ENCODE measurements at places on chromosomes 6 and 20.

- DNase-seq: no peak
These were observed 14.0 kb downstream of the SPATS1 start for GRCh38 chr6:44356487-44356886.

DNA sequence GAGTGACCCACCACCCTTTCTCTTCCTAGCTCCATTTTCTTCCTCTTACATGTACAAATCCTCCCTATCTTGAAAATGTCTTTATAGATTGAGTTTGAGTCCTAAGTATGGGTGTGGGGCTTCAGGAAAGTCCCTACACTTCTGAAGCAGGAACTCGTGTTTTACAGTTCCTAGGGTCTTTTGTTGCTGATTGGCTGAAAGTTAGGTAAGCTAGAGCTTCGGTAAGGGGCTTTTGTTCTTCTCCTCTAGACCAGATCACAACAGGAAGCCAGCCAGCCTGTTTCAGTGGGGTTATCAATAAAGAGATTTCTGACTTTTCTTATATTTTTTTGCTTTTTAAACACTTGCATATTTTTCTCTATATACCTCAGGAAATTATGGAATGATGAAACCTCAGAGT lies 51.3 kb downstream of the CNR1 start:
- DNase-seq: no peak

DNA sequence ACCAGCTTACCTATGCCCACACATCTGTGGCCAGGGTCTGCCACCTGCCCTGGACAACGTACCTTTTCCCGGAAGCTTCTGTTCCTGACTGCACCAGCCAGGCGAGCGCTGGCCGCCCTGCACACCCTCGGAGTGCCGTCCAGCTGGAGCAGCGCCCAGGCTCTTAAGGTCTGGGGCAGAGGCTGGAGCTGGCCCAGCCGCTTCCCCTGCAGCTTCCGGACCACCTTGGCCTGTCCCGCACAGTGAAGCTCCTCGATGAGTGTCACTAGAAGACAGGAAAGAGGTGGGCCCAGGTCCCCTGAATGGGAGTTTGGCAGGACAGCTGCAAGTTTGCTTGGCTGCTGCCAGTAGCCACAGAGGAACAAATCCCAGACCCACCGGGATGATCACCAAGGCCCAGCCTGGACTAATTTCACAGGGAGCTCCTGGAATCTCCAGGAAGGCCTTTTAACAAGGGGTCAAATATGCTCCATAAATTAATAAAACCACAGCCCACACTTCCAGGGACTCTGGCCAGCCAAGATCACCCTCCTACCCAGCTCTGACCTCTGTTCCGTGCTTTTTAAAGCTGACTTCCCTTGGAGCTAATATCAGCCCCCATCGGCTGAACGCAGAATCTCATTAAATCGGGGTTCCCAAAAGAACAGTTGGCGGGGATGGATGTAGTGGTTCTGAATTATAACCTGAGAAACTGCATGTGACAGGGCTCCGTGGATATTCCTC lies 82.3 kb downstream of the PTPN1 start:
- DNase-seq: no peak

DNA sequence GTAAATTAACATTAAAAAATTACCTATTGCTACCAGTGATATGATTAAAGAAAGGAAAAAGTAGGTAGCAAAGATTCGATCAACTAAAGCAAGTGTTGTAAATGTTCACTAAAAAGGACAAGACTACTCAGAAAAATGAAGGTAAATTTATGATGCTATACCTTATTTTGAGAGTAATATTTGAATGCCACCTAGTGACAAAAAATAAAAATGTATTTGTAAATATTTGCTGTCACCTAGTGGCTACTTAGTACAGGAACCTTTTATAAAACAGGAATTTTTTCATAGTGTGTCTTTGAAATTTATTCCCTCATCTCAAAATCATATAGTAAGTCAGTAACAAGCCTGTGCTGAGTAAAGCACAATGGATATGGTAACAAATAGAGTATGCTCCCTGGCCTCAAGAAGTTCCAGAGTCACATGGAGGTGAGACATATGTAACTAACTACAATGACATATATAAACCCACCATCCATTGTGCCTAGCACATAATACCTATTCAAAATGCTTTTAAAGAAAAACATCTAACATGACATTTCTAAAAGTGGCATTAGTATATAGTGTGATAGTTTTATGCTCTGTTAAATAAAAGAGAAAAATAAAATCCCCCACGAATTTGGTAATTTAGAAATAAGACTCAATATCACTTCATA lies 193.1 kb upstream of the SIM1 start:
- peak; percentile 26 for DNase-seq

DNA sequence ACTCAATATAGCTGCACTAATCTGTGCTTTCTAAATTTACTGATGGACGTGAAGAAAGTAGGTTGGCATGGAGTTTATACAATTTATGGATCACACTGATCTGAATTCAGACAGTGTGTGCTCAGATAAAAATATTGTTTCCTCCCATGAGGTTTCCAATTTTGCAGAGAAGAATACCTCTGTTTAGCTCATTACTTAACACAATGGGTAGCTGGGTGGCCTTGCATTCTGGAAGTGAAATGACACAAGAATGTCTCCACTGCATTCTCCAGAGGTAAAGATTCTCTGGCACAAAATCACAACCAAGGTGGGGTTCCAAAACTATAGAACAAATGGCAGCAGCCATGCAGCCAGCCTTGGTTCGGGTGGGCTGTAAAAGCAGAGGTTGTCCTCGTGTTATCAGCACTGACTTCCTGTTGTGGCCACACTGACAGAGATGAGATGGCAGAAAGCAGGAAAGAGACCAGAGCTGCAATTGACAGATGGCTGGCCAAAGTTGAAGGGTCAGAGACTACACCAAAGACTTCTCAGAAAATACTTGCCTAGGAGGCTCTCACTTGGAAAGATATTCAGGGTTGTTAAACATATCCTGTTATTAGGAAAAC lies 50.2 kb downstream of the HDAC2 start:
- DNase-seq: no peak

DNA sequence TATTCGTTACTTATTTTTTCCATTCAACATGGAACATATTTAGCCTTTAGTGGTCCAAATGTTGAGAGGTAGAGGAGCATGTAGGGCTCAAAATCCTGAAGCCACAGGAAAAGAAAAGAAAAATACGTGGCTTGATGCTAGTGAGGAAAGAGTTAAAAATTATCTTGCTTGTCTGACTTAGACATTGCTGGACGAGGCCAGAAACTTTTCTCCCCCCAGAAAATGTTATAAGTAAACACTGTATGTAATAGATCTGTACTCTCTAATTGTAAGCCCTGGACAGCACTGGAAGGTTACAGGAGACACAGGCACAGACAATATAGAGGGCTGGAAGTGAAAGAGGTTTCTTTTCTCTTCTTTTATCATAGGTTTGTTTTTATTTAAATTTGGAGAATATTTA lies 165.6 kb downstream of the ZFP64 start:
- DNase-seq: no peak

GRCh38 chr20:48829940-48830339 lies 2.1 kb upstream of the PREX1 start:
- no peak for DNase-seq

GRCh38 chr20:1402149-1402548 lies 9.3 kb upstream of the FKBP1A start:
- DNase-seq: no peak

DNA sequence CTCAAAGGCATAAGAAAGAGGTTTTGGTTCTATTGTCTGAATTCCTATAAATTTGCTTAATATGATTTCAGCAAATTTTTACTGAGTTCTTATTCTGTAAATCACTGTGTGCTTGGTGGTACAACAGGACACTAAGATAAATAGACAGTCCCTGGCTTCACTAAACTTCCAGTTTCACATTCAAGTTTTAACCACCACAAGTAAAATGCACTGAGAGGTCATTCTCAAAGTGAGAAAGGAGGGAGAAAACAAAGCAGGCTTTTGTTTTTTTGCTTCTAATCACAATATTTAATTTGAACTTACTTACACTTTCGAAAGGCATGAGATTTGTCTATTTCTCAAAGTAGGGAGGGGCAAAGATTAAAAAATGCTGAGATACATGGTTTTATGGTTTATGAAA lies 445.7 kb downstream of the CDC5L start:
- DNase-seq: no peak

DNA sequence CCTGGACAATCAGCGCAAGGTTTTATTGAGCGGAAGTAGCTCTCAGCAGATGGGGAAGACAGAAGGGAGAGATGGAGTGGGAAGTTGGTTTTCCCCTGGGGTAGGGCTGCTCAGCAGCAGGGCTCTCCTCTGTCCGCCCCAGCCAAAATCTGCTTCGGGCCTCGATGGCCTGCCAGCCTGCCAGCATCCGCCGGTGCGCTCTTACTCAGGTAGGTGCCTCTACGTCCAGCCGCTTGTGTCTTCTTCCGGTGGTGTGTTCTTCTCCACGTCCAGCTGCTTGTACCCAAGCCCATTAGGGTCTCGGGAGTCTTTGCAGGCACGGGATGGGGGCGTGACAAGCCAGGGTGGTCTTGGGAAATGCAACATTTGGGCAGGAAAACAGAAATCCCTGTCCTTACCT lies 1340.0 kb upstream of the MAP3K7 start:
- no peak for DNase-seq

- DNase-seq: no peak
These were observed 222.6 kb downstream of the BCAS1 start for GRCh38 chr20:53847837-53848170.

- DNase-seq: no peak
These were observed 22.9 kb downstream of the IRF4 start for GRCh38 chr6:414447-414846.

- DNase-seq: no peak
These were observed 9.2 kb upstream of the ZNF337 start for GRCh38 chr20:25705830-25706351.

- no peak for DNase-seq
These were observed 250.0 kb downstream of the EPM2A start for GRCh38 chr6:145485288-145485687.

GRCh38 chr6:165511807-165512206 lies 151.2 kb downstream of the PDE10A start:
- no peak for DNase-seq

GRCh38 chr6:166583230-166583965 lies 3.1 kb downstream of the RAMACL start:
- no peak for DNase-seq

- DNase-seq: no peak
These were observed 4.6 kb downstream of the IP6K3 start for GRCh38 chr6:33742092-33742491.

DNA sequence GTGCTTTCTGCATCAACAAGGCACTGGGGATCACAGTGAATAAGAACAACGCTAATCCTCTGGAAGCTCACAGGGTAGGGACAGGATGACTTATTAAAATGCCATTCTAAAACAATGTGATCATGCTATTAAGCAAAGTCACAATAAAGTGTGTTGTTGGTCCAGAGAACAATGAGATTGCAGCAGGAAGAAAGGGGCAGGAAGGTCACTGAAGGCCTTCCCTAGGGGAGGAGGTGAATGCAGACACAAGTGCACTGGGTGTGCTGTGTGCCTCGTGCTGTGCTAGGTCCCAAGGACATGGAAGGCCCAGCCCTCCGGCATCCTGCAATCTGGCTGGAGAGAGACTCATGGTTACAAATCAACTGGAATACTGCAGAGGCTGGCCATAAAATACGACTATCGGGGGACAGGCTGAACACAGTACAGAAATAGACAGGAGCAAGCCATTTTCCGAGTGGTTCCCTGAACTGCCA lies 55.7 kb downstream of the LYRM4 start:
- no peak for DNase-seq

- DNase-seq: no peak
These were observed 164.0 kb upstream of the ZNF337 start for GRCh38 chr20:25860531-25861150.

Data from NCI-H1105 (cell line).